Fibroblast of skin of scalp (primary cell): ENCODE measurements at places on chromosomes 2 and 18.

DNA sequence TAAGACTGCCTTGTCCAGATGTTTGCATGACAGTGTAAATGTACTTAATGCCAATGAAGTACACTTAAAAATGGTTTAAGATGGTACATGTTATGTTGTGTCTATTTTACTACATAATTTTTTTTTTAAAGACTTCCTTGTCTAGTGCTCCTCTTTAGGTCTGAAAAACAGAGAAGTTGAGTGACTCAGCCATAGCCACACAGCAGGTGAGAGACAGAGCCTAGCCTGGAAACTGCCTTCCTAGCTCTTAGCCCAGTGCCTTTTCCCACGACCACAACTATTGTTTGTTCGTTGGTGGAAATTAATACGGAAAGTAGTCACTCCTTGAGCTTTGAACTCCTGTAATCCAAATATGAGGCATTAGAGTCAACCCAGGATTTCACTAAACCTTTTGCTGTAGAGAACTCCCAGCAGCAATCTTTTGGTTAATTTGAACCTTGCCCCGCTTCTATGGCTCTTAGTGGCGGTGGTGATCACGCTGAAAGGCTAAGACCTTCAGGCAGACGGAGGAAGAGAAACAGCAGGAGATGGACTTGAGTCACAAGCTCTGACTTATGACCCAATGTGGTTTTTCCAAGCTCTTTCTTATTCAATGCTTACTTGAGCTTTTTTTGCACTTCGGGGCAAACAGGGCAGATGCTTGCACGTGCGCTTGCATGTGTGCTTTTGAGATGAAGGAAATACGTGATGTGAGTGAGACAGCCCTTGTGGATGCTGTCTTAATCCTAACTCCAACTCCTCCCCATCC lies 21.2 kb downstream of the TRIB2 start:
- DNase-seq = peak; percentile 59

GRCh38 chr2:219973136-219973535 lies 345.7 kb downstream of the SLC4A3 start:
- no peak for DNase-seq

- DNase-seq = no peak
These were observed 45.3 kb upstream of the IGFBP5 start for GRCh38 chr2:216740557-216741222.

- DNase-seq = no peak
These were observed 200.8 kb downstream of the SLC8A1 start for GRCh38 chr2:40251137-40251536.

DNA sequence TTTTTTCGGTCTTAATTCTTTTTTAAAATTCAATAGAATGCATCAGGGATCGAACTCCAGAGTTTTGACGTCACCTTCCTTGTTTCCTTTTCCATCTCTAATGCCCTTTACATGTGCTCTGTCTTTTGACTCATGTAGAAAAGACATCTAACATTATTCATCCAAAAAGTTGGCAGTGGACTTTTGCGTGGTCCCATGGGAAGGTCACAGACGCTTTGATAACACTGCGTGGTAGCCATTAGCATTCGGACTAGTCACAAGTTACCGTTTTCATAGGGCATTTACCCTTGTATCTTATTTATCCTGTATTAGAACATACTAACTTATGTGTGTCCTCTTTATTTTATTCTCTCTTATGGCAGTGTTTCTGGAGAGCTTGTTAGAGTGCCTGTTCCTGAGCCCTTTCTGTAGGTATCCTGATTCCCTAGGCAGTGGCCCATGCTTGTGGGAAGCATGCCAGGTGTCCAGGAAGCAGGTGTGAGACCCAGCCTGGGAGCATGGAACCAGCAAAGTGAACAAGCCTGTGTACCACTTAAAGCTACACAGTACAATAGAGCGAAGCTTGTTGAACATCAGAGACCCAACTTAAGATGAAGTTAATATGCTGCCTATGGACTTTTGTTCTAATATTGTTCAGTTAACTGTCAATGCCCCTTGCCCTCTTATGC lies 73.6 kb upstream of the RBM44 start:
- DNase-seq = no peak

DNA sequence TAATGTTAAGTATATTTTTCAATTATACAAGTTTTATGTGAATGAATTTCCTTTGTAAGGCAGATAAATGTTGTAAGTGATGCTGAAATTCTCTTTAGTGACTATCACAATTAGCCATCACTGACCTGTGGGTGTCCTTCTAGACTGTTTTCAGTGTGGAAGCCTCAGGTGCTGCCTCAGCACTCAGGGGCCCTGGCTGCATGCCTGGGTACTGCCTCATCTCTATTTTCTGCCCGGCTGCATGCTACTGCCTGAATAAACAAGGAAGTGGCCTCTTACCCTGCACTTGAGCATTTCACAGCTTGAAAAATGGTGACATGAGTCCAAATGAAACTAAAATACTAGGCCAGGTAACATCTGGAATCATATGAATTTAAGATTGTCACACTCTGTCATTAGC lies 787.6 kb upstream of the SALL3 start:
- no peak for DNase-seq

DNA sequence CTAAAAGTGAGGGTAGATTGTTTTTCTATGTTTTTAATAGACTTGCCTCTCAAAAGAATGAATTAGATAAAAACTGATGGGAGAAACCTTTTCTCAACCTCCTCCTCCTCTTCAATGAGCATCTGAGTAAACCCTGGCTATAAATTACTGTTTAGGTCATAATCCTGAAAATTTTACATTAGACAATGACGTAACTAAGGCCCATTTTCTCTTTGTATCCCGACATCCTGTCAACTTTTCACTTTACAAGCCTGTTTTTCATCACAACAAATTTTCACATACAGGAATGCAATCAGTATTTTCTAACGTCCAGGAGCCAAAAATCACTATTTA lies 1.3 kb downstream of the SPIRE1 start:
- peak; percentile 22 for DNase-seq

GRCh38 chr2:19846030-19846429 lies 55.8 kb downstream of the TTC32 start:
- no peak for DNase-seq

GRCh38 chr2:211516537-211516936 lies 960.1 kb downstream of the CPS1 start:
- no peak for DNase-seq

- peak; percentile 64 for DNase-seq
These were observed 25.6 kb upstream of the PRLH start for GRCh38 chr2:237540823-237541222.

DNA sequence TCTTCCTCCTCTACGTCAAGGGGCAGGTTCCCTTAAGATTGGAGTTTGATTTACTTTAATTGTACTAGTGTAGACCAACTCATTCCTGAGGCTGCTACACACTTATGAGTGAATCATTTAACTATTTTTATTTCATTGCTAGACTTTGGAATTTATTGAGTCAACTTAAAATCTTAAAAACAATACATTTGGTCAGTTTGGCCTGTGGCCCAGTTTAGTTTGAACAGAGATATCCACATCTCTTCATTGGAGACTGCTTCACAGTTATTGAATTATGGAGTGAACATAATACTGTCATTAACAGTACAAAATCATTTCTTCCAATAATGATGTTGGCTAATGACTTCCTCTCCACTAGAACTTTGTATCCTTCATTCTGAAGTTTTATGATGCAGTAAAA lies 34.5 kb upstream of the STPG4 start:
- peak; percentile 97 for DNase-seq

GRCh38 chr2:40433736-40434135 lies 18.2 kb downstream of the SLC8A1 start:
- DNase-seq = no peak

DNA sequence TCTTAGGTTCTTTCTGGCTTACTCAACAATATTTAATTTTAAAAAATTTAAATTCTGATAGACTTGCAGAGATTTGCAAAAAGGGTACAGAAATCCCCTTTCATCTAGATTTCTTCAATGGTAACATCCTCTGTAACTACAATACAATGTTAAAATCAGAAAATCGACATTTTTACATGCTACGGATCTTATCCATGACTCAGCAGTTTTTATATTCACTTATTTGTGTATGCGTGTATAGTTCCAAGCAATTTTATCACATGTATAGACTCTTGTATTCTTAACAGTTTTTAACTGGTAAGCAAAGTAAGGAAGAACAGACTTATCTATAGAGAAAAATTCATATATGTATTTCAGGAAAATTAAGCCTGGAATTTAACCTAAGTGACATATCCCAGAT lies 256.1 kb upstream of the MEX3C start:
- DNase-seq = no peak

DNA sequence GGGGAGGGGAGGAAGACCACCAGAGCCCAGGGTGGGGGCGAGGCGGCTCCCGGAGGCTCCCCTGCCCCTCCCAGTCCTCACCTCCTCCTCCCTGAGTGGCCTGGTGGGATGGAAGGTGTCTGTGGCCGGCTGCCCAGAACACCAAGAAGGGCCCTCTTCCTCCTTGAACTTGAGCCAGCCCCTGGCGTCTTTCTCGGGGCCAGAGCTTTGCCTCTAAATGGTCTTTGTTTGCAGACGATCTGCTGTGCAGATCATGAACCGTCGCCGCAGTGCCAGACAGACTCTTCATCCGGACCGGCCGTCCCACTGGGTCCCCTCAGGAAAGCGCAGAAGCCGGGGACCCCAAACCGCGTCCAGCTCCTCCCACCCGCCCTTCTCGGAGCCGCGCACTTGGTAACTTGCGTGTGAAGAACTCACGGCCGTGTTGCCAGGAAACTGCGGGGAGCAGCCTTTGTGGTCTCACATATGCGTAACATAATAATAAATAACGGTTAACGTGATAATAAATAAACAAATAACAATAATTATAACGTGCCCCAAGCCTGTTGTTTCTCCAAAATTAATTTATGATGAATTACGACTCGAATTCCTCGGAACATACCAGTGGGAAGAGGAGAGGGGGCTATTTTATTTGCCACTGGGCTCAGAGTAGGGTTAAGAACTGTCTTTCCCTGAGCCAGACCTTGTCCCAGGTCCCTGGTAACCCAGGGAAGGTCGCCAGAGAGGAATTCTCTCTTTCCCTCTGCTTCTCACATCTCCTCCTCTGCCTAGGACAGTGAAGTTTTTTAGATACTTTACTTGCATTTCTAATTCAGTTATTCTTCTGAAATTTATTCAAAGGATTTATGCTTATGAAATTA lies 41.0 kb downstream of the PTGR3 start:
- no peak for DNase-seq

GRCh38 chr2:174071321-174071720 lies 106.1 kb upstream of the SP3 start:
- DNase-seq = no peak

DNA sequence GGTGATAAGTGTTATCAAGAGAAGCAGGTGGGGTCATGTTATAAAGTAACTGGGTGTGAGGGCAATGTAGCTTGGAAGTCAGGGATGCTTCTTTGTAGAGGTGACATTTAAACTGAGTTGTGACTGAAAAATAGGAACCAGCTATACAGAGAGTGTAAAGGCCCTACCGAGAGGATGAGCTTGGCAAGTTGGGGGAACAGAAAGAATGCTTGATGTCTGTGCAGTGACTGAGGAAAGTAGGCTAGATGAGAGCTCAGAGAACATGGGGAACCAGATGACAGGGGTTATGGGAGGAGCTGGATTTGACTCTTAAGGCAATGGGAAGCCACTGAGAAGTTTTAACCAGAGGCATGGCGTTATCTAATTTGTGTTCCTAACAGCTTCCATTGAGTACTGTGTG lies 115.3 kb downstream of the DOCK10 start:
- no peak for DNase-seq

- no peak for DNase-seq
These were observed 143.9 kb downstream of the NCK2 start for GRCh38 chr2:105888625-105889024.

DNA sequence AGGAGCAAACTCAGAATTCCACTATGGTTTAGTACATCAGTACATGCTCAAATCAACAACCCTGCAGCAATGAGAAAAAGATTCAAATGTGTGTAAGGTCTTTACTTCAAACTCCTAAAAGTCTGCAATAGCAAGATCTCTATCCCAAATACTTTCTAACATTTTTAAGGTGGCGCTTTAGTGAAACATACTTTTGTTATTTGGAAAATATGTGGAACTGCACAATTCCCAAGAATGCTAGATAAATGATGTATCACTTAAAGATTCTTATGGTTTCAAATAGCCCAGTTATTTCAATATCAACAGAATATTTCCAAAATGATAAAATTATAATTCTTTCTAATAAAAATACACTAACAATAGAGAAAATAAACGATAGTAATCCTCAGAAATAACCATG lies 227.6 kb upstream of the SMAD7 start:
- peak; percentile 47 for DNase-seq

DNA sequence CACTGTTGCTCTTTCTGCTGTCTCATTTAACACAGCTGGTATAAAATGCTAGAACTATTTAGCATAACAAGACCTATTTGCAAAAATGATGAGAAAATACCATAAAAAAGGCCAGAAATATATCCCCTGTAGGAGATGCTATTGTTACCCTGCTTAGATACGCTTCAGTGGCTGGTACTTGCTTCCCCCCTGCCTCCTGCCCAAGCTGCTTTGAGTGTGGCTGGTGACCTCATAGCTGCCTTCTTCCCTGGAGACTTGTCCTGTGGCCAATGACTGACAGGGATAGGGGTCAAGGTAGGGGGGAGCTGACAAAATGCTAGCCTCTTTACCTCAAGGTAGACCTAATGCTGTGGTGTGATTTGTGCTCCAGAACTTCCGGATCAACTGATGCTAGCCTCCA lies 150.2 kb upstream of the ZEB2 start:
- no peak for DNase-seq

- no peak for DNase-seq
These were observed 17.6 kb downstream of the EMX1 start for GRCh38 chr2:72934683-72935610.

GRCh38 chr2:36140391-36140790 lies 215.2 kb upstream of the CRIM1 start:
- no peak for DNase-seq

DNA sequence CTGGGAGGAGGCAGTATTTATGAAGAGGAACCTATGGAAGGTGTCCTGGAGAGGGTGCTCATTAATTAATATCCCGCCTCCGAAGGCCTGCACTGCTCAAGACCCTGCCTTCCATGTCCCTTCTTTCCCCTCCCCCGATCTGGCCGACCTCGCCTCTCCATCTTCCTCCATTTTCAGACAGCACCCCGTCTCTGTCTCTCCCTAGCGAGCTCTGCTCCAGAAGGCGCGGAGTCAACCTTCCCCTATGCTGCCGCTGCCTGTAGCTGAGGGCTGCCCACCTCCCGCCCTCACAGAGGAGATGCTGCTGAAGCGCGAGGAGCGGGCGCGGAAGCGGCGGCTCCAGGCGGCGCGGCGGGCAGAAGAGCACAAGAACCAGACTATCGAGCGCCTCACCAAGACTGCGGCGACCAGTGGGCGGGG lies 1.1 kb upstream of the WBP1 start:
- DNase-seq = peak; percentile 17

- DNase-seq = no peak
These were observed 174.2 kb downstream of the CAPN13 start for GRCh38 chr2:30633039-30633438.
